ENCODE measurements at places on chromosomes 6 and 20. TPM values are rescaled to one million over a fixed set of nuclear protein-coding genes. Genes with fewer than 3 reads are reported as not detected.

Gene SYNDIG1
- 2.8 TPM for total RNA-seq

Gene COX7A2
- 276 TPM for total RNA-seq

Gene DDX39B
- 119 TPM for total RNA-seq

Gene SCUBE3
- not detected for total RNA-seq

Gene ZFAND3
- 37.2 TPM for total RNA-seq

Gene HLA-DQB2
- not detected for total RNA-seq

DNA sequence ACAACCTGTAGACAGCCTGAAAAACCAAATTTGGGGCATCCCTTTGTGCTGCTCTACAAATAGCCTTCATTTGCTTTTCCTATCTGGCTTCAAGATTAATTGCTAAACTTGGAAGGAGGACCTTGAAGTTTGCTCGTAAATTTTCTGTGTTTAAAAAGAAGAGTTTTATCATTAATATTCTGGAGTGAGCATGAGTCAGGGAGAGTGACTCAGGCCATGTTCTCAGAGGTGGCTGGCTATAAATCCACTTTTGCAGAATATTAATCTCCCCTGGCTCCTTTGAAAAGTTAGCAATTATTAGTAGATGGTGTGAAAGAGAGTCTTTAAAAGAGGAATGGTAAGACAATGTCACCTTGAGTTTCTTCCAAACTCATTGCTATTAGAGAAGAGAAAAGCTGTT, 91.0 kb downstream of the ANKEF1 start:
- H3K36me3 ChIP-seq = no peaks in the 10 kb centered on the region
- no peaks in the 10 kb centered on the region for H3K4me1 ChIP-seq
- H3K4me3 ChIP-seq = no peak overlapping the region
- H3K27me3 ChIP-seq = no peaks in the 10 kb centered on the region

DNA sequence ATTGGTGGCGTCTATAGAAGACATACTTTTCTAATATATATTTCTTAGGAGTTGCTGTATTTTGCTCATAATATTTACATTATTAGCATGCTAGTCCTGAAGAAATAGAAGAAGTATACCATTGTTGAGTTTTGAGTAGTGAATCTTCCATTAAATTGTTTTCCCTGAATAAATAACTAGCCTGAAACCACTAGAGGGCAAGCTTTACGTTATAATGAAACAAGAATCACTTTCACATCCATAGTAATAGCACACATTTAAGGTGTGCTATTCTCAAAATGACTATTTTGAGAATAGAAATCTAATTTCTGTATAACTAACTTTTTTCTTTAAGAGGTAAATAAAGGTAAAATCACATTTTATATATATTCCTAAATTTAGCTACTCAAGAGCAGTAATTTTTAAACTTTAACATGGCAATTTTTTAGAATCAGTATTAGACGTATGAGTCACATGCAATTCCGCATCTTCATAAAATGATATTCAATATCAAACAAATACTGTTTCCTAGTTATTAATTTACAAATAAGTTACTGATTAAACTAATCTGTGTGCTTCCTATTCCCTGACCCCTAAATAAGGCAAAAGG, 213.2 kb upstream of the MANEA start:
- H3K27ac ChIP-seq = no peak overlapping the region
- no peaks in the 10 kb centered on the region for H3K4me1 ChIP-seq
- H3K27me3 ChIP-seq = no peaks in the 10 kb centered on the region
- no peaks in the 10 kb centered on the region for H3K36me3 ChIP-seq
- DNase-seq = no peak
